Type B pancreatic cell (in vitro differentiated cells): ENCODE measurements at places on chromosomes 1 and 21. TPM values are rescaled to one million over a fixed set of nuclear protein-coding genes. Genes with fewer than 3 reads are reported as not detected.
A peak's percentile ranks its signal among the peaks of the same experiment; 100 is the strongest.

Gene ASPM
- total RNA-seq, result 13.0 and 38.6 TPM in 2 replicates

Gene OR2T11
- not detected in 2 replicates for total RNA-seq

Gene SPATA45
- total RNA-seq, result not detected in 2 replicates

Gene C1QA
- 0.69 TPM in 1 of 2 replicates, not detected in the other for total RNA-seq

Gene TRIM46
- 2.0 and 8.1 TPM in 2 replicates for total RNA-seq

Gene INAVA
- total RNA-seq, result 37.6 and 38.4 TPM in 2 replicates

Gene NMNAT1
- 11.9 and 12.7 TPM in 2 replicates for total RNA-seq

Gene RNU1-4
- total RNA-seq, result 2,993 and 3,564 TPM in 2 replicates

Gene CRYBG2
- 20.0 and 67.7 TPM in 2 replicates for total RNA-seq

Gene KRTAP19-1
- total RNA-seq, result 1.0 and 1.1 TPM in 2 replicates

Gene TP73
- total RNA-seq, result 1.6 TPM in 2 replicates

DNA sequence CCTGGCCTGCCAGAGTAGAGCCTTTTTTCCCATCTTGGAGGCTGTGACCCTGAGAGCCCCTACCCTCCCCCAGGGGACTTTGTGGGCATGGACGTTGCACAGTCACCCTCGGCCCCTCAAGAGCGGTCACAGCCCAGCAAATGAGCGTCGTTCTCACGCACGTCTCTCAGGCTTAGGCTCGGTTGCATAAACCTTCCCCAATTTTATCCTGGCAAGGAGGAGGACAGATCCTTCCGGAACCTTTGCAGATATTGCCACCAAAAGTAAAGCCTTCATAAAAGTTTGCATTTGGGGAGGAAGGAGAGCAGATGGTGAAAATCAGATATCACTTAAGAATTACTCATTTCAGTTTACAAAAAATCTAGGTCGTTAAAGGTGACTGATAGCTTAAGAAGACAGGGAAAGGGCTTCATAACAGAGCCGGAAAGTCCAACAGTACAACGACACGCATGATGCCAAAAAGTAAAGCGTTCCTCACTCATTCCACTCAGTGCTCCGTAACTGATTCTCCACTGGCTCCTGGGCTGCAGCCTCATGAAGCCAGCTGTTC is 29.3 kb downstream of the PDE9A start:
- H3K27me3 ChIP-seq, result peaks cover 6% of the 10 kb centered on the region
- no peak overlapping the region for H3K4me3 ChIP-seq
- peaks cover 13% of the 10 kb centered on the region for H3K4me1 ChIP-seq
- DNase-seq, result no peak
- no peak overlapping the region for H3K27ac ChIP-seq

GRCh38 chr1:7621334-7622219 is 149.5 kb upstream of the VAMP3 start:
- H3K27ac ChIP-seq, result no peak overlapping the region
- peaks cover 31% of the 10 kb centered on the region for H3K27me3 ChIP-seq
- H3K36me3 ChIP-seq, result no peaks in the 10 kb centered on the region
- H3K4me3 ChIP-seq, result no peak overlapping the region
- peaks cover 4% of the 10 kb centered on the region for H3K4me1 ChIP-seq

DNA sequence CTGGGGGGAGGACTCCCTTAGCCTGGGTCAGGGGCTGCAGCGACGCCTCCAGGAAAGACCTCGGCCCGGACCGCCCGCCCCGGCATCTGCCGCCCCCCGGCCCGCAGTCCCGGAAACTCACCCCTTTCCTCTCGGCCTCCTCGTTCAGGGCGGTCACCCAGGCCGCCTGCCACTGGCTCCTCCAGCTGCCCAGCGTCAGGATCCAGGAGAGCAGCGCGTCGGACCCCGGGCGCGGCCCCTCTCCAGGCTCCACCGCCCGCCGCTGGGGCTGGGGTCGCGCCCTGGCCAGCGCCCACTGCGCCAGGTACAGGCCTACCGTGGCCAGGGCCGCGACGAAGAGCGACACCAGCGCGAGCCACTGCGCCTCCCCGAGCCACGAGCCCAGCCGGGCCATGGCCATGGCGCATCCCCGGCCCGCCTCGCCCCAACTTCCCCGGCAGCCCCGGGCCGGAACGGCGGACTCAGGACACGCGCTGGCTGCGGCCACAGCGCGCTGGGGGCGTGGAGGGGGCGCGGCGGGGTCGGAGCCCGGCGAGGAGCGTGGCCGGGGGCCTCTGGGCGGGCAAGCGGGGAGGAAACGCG is 478 bp downstream of the C2CD2 start:
- H3K27me3 ChIP-seq, result peaks cover 3% of the 10 kb centered on the region
- H3K4me3 ChIP-seq, result peak overlapping the region; percentile 87
- peaks cover 31% of the 10 kb centered on the region for H3K4me1 ChIP-seq
- H3K27ac ChIP-seq, result peak overlapping the region; percentile 60
- no peaks in the 10 kb centered on the region for H3K36me3 ChIP-seq

DNA sequence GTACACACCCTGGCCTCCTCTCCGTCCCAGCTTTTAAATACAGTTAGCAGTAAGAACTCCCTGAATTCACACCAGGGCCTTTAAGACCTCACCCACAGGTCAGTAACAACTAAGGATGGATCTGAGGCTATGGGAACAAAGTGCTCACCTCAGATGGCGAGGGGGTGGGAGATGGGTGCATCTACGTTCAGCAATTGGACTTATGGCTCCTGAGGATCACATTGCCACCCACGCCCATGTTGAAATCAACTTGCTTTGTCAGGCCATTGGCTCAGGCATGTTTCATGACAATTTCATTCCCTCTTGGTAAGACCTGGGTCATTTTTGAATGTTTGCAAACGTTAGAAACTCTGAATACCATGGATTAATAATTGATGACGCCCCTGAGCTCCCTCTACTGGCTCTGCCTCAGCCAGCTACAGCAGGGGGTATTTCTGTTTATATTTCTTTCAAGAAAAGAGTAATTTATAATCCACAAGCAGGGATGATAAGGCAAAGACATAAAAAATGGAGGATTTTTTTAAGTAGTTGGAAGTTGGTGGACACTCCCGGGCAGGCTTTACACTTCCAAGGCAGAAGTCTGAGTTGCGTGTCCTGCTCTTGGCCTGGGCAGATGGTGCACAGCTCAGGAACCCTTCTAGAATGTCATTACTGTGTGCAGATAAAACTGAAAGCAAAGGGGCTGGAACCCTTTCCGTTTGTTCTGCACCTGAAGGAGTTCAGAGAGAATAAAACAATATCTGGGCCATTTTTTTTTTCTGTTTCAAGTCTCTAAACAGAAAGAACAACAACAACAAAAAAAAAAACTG is 13.7 kb upstream of the LBR start:
- H3K27ac ChIP-seq, result peak overlapping the region; percentile 42
- DNase-seq, result no peak
- H3K4me3 ChIP-seq, result no peak overlapping the region
- H3K4me1 ChIP-seq, result peaks cover 26% of the 10 kb centered on the region

GRCh38 chr1:1437904-1438376 is 2.5 kb downstream of the VWA1 start:
- no peak for DNase-seq
- no peaks in the 10 kb centered on the region for H3K27me3 ChIP-seq
- peaks cover 5% of the 10 kb centered on the region for H3K4me1 ChIP-seq
- no peak overlapping the region for H3K27ac ChIP-seq

DNA sequence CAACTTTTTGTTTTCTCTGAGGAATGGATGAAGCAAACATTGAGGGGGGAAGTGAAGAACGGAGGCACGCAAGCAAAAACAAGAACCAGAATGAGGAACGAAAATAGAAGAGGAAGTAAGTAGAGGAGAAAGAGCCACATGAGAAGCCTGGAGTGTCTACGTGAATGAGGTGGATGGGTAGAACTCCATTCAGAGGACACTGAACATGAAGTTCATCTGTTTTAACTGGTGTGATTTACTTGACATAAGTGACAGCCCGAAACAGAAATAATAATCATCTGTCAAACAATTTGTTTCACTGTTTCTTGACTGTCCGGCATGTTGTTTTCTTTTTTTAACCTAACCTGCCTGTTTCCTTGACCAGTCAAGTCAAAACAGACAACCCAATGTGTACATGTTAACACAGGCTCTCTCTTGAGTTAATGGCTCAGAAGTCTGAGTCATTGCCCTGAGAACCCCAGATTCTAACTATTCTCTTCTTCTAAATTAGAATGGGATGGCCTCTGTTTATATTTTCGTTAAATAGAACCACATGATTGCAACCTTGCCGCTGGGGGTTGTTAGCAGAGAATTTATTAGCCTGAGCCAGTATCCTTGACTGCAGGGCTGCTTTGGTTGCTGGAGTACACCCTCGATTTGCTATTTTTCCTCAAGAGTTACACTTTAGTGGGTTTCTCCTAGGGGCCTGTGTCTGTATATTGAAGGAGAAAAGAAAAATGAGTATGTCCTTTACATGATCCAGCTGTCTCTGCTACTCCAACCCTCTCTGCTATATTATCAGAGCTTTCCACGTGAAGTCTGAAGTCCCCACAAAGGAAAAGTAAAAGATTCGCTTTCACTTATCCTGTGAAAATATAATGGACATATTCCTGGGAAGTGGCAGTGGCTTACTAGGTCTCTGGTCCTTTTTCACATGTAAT is 151.7 kb downstream of the ZC3H11B start:
- no peak overlapping the region for H3K27ac ChIP-seq
- H3K4me1 ChIP-seq, result peaks cover 19% of the 10 kb centered on the region
- H3K36me3 ChIP-seq, result no peaks in the 10 kb centered on the region
- no peak for DNase-seq

DNA sequence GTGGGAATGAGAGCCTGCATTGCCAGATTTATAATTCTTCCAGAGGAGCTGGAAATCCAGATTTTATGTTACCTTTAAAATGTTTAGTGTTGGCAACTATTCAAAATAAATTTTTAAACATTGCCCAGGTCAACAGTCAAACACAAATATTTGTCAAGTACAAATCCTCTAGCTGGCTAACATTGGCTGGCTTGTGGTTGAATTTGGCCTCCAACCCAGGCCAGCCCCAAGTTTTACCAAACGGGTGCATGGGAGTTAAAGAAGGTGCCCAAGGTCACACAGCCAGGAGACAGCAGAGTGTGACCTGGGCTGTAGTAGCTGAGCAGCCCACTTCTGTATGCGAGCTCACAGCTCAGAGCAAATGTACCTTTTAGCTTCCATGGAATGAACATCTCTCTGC is 240.6 kb downstream of the DSCAM start:
- H3K27ac ChIP-seq, result no peak overlapping the region
- H3K4me3 ChIP-seq, result no peak overlapping the region
- H3K27me3 ChIP-seq, result no peaks in the 10 kb centered on the region
- H3K4me1 ChIP-seq, result no peaks in the 10 kb centered on the region
- no peak for DNase-seq

- DNase-seq, result no peak
- H3K27me3 ChIP-seq, result no peaks in the 10 kb centered on the region
- no peaks in the 10 kb centered on the region for H3K36me3 ChIP-seq
- H3K4me3 ChIP-seq, result no peak overlapping the region
- H3K4me1 ChIP-seq, result peaks cover 70% of the 10 kb centered on the region
Observed at GRCh38 chr1:203593723-203594122, 32.9 kb upstream of the ATP2B4 start.

GRCh38 chr1:208551633-208552320 is 307.6 kb upstream of the PLXNA2 start:
- no peak overlapping the region for H3K4me3 ChIP-seq
- no peak overlapping the region for H3K27ac ChIP-seq
- no peaks in the 10 kb centered on the region for H3K36me3 ChIP-seq
- peaks cover 11% of the 10 kb centered on the region for H3K27me3 ChIP-seq
- H3K4me1 ChIP-seq, result peaks cover 20% of the 10 kb centered on the region
- no peak for DNase-seq

GRCh38 chr1:13469343-13469742 is 44.5 kb downstream of the LRRC38 start:
- H3K4me1 ChIP-seq, result no peaks in the 10 kb centered on the region
- no peak overlapping the region for H3K4me3 ChIP-seq
- no peak for DNase-seq
- H3K27me3 ChIP-seq, result peaks cover 8% of the 10 kb centered on the region
- H3K36me3 ChIP-seq, result no peaks in the 10 kb centered on the region

GRCh38 chr1:207988326-207989165 is 77.6 kb upstream of the CD34 start:
- peak; percentile 32 for DNase-seq
- no peaks in the 10 kb centered on the region for H3K4me1 ChIP-seq
- H3K4me3 ChIP-seq, result no peak overlapping the region

GRCh38 chr1:95252422-95252821 is 18.4 kb downstream of the RWDD3 start:
- no peak overlapping the region for H3K4me3 ChIP-seq
- H3K4me1 ChIP-seq, result no peaks in the 10 kb centered on the region
- H3K27ac ChIP-seq, result no peak overlapping the region
- H3K27me3 ChIP-seq, result no peaks in the 10 kb centered on the region

- no peak overlapping the region for H3K4me3 ChIP-seq
- peaks cover 9% of the 10 kb centered on the region for H3K27me3 ChIP-seq
- H3K27ac ChIP-seq, result no peak overlapping the region
- no peaks in the 10 kb centered on the region for H3K36me3 ChIP-seq
Observed at GRCh38 chr1:60102267-60103061, 28.9 kb upstream of the C1orf87 start.

GRCh38 chr1:151326619-151327222 is 495 bp downstream of the PI4KB start:
- peaks cover 20% of the 10 kb centered on the region for H3K4me1 ChIP-seq
- H3K4me3 ChIP-seq, result peak overlapping the region; percentile 97
- peak overlapping the region; percentile 95 for H3K27ac ChIP-seq
- peaks cover 19% of the 10 kb centered on the region for H3K36me3 ChIP-seq
- no peaks in the 10 kb centered on the region for H3K27me3 ChIP-seq

GRCh38 chr21:36045993-36046392 is 14.3 kb downstream of the SETD4 start:
- no peak overlapping the region for H3K4me3 ChIP-seq
- no peaks in the 10 kb centered on the region for H3K4me1 ChIP-seq
- no peaks in the 10 kb centered on the region for H3K27me3 ChIP-seq
- H3K27ac ChIP-seq, result no peak overlapping the region

DNA sequence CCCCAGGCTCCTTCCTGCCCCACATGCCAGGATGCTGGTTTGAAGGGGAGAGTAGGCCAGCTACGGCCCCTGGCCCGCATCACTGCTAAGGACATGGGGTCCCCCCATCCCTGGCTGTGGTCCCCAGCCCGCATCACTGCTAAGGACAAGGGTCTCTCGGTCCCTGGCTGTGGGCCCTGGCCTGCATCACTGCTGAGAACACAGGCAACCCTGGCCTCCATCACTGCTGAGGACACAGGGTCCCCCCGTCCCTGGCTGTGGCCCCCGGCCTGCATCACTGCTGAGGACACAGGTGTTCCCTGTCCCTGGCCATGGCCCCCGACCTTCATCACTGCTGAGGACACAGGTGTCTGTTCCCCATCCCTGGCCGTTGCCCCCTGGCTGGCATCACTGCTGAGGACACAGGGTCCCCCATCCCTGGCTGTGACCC is 448 bp upstream of the OBSCN start:
- no peak overlapping the region for H3K27ac ChIP-seq
- no peak overlapping the region for H3K4me3 ChIP-seq
- no peak for DNase-seq
